ENCODE measurements at places on chromosomes 1 and 21.

GRCh38 chr1:54742282-54742681, 22.0 kb downstream of the PARS2 start:
- no peak for DNase-seq
- H3K4me3 ChIP-seq: no peak overlapping the region
- no peaks in the 10 kb centered on the region for H3K4me1 ChIP-seq
- H3K27me3 ChIP-seq: no peaks in the 10 kb centered on the region
- no peaks in the 10 kb centered on the region for H3K36me3 ChIP-seq

- H3K4me3 ChIP-seq: no peak overlapping the region
- no peaks in the 10 kb centered on the region for H3K27me3 ChIP-seq
- no peak for DNase-seq
Observed at GRCh38 chr1:32181563-32181962, 2.1 kb downstream of the TXLNA start.

GRCh38 chr1:158169105-158169504, 11.6 kb upstream of the CD1D start:
- no peak for DNase-seq
- H3K27me3 ChIP-seq: no peaks in the 10 kb centered on the region
- no peak overlapping the region for H3K4me3 ChIP-seq

- H3K4me1 ChIP-seq: no peaks in the 10 kb centered on the region
- no peak for DNase-seq
- no peaks in the 10 kb centered on the region for H3K36me3 ChIP-seq
- H3K4me3 ChIP-seq: no peak overlapping the region
- H3K27me3 ChIP-seq: no peaks in the 10 kb centered on the region
- H3K27ac ChIP-seq: no peak overlapping the region
Observed at GRCh38 chr1:157955221-157955620, 38.2 kb upstream of the KIRREL1 start.

GRCh38 chr1:176858433-176858916, 306.0 kb downstream of the ASTN1 start:
- no peak overlapping the region for H3K27ac ChIP-seq
- no peak overlapping the region for H3K4me3 ChIP-seq
- no peaks in the 10 kb centered on the region for H3K27me3 ChIP-seq
- DNase-seq: no peak
- H3K36me3 ChIP-seq: no peaks in the 10 kb centered on the region
- H3K4me1 ChIP-seq: no peaks in the 10 kb centered on the region

- H3K4me3 ChIP-seq: no peak overlapping the region
- H3K36me3 ChIP-seq: no peaks in the 10 kb centered on the region
- no peak overlapping the region for H3K27ac ChIP-seq
Observed at GRCh38 chr21:29316029-29316742, 17.5 kb downstream of the BACH1 start.

All from testis (tissue), 5 donors.